Stromal cell of bone marrow (primary cell): ENCODE measurements at places on chromosomes 1 and 21.

DNA sequence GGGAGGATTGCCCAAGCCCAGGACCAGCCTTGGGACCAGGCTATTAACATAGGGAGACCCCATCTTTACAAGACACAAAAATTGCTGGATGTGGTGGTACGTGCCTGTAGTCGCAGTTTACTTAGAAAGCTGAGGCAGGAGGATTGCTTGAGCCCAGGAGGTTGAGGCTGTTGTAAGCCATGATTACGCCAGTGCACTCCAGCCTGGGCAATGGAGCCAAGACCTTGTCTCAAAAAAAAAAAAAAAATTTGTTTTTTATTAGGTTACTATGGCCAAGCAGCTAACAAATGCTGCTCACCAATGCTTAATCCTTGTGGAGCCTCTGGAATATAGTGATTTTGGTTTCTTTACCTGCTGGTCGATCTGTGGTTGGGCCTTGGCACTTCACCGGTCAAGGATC is 8.8 kb downstream of the ARID1A start:
- DNase-seq = no peak

GRCh38 chr21:45698493-45699184 is 55.1 kb downstream of the PCBP3 start:
- DNase-seq = peak; percentile 88

GRCh38 chr1:236311040-236311439 is 29.3 kb upstream of the ERO1B start:
- no peak for DNase-seq

DNA sequence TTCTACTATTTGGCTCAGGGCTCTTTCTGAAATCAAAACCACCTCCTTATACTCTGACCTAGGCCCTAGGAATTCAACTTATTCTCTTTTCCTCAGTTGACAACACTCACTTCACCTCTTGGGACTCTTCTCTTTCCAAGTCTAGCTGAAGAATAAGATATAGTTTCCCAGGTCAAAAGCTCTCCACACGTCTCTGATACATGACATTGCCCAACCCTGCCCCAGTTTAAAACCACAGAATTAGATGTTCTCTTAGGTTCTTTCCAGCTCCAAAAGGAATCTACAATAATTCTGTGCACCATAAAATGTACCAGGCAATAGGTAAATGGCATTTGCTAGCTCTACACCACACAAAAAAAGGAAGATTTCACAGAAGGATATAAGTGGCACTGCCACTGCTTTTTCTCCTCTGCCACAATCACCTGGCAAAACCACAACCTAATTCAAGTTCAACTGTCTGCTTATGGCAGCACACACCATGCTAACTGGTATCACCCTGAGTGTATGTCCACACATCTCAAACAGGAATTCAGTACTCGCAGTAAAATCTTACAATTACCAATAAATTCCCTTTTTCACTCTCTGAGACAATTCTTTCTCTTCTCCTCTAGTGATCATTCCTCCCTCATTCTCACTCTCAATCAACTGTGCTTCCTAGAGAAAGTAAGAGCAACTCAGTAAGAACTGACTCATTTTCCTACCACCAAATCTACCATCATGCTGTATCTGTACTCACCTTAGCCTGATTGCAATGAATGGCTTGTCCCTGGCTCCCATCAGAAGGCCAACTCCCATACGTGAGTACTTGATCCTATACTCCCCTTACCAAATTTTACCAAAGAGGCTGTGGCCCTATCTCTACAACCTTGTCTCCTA is 27.3 kb downstream of the ZBTB8OS start:
- no peak for DNase-seq

GRCh38 chr1:48611841-48612240 is 139.8 kb upstream of the SPATA6 start:
- DNase-seq = no peak

DNA sequence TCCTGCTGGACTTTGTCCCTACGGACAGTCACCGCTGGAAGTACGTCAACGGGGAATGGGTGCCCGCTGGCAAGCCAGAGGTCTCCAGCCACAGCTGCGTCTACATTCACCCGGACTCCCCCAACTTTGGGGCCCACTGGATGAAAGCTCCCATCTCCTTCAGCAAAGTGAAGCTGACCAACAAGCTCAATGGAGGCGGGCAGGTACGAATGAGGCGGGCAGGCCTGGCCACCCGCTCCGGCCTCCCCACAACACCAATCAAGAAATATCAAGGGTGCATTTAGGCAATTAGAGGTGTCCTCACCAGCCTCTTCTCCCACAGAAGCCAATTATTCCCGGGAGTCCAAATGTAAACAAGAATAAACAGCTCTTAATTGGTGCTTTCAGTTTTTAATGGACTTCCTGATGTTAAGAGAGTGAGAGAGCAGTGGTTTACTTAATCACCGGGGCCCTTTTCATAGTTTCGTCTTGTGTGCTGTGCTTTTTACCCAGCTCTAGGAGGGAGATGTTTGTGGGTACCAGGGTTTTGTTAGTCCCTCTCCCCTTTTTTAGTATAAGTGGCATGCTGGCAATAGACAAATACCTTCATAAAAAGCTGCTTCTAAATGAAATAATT is 10.7 kb downstream of the TBX19 start:
- DNase-seq = no peak

DNA sequence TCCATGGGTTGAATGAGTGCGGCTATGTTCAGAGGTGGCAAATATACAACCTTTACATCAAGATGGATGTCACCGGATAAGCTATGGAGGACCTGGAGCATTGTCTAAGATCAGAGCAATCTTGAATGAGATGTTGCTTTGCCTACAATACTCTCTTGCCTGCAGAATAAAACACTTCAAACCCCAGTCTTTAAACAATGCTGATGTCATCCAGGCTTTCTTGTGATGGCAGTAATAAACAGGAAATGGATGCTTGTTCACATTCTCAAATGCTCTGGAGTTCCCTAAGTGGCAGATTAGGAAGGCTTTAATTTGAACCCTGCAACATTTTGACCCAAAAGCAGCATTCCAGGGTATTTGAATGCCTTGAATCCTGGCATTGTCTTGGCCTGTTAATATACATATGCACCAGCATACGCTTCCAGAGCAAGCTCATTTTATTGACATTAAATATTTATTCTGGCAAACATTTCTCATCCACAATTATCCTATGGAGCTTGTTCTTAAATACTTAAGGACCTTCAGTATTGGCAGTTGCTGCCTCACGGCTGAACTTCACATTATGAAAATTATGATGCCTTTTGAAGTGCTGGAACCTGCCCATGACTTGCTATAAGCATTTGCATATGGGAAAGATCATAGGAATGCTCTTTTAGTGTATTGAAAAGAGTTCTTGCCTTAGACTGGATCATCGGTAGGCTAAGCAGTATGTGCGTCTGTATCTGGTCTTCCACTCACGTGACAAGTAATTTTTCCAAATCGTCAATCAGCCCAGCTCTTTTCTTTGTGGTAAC is 422.7 kb downstream of the SIPA1L2 start:
- no peak for DNase-seq
